Stimulated activated CD4-positive, alpha-beta T cell treated with anti-CD3 and anti-CD28 coated beads, Interleukin-1b, Interleukin-23, amount 100 ng/mL, for 48 hours (primary cell): ENCODE measurements at places on chromosomes 1 and 21.

GRCh38 chr1:178457651-178458050 is 39.1 kb downstream of the CLEC20A start:
- no peak for DNase-seq

GRCh38 chr1:176692988-176693696 is 230.2 kb downstream of the PAPPA2 start:
- DNase-seq = no peak

GRCh38 chr1:213286235-213286634 is 235.2 kb downstream of the RPS6KC1 start:
- DNase-seq = no peak

GRCh38 chr1:21623410-21623961 is 45.7 kb downstream of the RAP1GAP start:
- DNase-seq = no peak

GRCh38 chr1:111127923-111128643 is 11.8 kb downstream of the DRAM2 start:
- DNase-seq = no peak

- DNase-seq = peak; percentile 42
Measured at GRCh38 chr1:205285381-205286101, 36.0 kb downstream of the NUAK2 start.

DNA sequence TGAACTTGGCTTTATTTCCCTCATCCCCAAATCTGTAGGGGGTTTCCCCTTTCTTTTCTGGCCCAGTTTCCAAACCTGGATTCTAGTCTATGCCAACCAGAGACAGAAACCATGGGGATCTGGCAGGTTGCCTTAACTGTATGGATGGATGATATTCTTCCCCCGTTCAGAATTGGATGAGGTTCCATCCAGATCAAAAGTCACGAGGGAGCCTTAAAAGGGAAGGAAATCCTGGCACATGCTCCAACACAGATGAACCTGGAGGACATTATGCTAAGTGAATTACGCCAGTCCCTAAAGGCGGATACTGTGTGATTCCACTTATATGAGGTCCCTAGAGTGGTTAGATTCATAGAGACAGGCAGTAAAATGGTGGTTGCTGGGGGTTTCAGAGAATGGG is 124.4 kb downstream of the HUNK start:
- DNase-seq = no peak

- DNase-seq = no peak
Measured at GRCh38 chr1:84582802-84583587, 8.8 kb upstream of the CTBS start.

DNA sequence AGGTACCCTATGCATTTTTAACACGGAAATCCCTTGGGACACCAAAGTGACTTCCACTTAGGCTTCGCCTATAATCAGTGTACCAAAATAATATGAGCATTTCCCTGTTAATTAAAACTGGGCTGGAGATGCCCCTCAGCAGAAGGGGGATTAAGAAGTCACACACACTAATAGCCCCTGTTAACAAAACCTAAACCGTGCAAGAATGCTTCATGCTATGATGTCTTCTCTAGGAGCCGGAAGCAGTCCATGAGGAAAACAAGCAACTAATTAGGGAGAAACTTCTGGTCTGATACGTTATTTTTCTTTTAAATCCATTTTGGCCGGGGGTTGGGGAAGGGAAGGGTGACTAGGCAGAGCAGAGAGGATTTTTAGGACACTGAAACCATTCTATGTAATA is 123.4 kb downstream of the ESRRG start:
- no peak for DNase-seq
